ENCODE measurements at places on chromosomes 1 and 21.

DNA sequence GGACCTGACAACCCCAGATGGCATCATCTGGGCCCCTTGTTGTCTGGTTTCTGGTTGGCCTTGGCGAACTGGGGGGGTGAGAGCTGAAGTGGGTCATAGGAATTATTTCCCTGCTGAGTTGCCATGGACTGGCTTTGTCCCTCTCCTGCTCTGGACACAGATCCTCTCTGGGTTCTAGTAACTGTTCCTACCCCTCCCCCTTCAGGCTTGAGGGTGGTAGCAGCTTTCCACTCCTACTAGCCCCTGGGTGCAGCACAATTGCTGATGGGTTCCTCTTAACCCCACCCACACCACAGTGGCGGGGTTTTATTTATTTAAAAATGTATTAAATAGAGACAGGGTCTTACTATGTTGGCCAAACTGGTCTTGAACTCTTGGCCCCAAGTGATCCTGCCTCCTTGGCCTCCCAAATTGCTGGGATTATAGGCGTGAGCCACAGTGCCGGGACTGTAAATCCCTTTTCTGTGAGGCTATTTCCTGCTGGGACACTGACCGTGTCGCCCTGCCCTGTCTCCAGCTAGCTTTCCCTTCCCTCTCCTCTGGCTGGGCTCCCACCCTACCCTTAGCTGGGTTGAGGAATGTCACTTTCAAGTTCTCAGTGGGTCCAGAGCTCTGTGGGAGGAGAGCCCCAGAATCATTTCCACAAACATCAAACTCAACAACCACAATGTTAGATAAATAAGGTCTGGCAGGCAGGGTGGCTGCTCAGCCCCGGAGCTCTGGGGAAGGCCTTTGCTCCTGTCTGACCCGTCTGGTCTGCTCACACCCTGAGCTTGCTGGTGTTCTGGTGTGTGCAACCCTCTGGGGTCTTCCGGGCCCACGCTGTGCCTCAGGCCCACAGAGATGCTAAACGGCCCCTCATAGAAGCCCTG, 112.7 kb upstream of the WNT4 start:
- DNase-seq, result no peak

DNA sequence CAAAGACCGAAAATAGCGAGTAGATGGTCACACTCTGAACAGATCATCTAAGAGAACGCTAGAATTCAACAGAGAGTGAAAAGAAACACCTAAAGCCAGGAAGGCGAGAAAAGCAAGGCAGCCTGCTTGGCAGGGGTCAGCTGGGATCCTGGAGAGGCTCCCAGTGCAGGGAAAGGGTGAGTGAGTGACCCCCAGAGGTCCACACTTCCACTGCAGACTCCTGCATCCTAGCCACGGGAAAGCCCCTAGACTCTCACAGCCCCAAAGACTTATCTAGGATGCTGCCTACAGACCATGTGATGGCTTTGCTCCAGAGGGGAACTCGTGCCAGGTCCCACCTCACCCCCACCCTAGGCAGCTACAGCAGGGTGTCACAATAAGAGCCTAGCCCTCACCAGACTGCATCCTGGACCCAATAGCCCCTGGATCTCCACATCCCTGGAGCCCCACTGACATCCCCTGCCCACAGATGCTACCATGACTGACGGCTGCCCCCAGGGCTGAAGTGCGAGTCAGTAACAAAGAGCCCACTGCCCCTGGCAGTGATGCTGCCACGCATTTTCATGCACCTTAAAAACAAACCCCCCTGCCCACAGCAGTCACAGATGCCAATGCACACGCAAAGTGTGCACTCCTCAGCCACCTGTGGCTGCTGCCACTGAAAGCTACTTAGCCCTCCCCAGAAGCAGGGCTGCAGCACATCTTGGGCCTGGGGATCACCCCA, 62.2 kb downstream of the PSMG1 start:
- DNase-seq, result no peak

- DNase-seq, result no peak
These were observed 161.4 kb upstream of the ZRANB2 start for GRCh38 chr1:71242239-71242638.

GRCh38 chr21:32184485-32184884, 94.4 kb downstream of the MIS18A start:
- DNase-seq, result no peak

DNA sequence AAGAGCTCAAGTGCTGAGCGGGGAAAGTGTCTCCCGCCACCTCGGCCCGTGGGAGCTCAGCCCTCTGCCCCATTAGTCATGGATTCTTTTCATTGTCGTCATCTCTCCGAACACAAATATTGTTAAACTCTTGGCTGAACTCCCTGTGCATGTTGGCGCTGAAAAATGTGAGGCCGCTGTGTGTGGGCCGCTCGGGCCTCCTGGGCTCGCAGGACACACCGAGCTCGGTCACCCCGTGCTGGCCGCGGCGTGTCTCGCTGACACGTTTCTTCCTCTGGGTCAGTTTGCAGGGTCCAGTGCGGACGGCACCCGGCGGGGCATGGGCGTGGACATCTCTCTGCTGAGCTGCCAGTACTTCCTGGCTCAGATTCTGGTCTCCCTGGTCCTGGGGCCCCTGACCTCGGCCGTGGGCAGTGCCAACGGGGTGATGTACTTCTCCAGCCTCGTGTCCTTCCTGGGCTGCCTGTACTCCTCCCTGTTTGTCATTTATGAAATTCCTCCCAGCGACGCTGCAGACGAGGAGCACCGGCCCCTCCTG, 25.6 kb downstream of the SLC45A1 start:
- DNase-seq, result peak; percentile 72

- DNase-seq, result no peak
These were observed 20.8 kb upstream of the MACF1 start for GRCh38 chr1:39183503-39184353.

- DNase-seq, result no peak
These were observed 44.7 kb downstream of the FMN2 start for GRCh38 chr1:240136402-240136801.

GRCh38 chr1:179310721-179311120, 17.1 kb downstream of the SOAT1 start:
- DNase-seq, result no peak

- no peak for DNase-seq
These were observed 586.5 kb downstream of the NEGR1 start for GRCh38 chr1:71695821-71696220.

GRCh38 chr1:22817462-22817861, 106.8 kb downstream of the EPHB2 start:
- no peak for DNase-seq

DNA sequence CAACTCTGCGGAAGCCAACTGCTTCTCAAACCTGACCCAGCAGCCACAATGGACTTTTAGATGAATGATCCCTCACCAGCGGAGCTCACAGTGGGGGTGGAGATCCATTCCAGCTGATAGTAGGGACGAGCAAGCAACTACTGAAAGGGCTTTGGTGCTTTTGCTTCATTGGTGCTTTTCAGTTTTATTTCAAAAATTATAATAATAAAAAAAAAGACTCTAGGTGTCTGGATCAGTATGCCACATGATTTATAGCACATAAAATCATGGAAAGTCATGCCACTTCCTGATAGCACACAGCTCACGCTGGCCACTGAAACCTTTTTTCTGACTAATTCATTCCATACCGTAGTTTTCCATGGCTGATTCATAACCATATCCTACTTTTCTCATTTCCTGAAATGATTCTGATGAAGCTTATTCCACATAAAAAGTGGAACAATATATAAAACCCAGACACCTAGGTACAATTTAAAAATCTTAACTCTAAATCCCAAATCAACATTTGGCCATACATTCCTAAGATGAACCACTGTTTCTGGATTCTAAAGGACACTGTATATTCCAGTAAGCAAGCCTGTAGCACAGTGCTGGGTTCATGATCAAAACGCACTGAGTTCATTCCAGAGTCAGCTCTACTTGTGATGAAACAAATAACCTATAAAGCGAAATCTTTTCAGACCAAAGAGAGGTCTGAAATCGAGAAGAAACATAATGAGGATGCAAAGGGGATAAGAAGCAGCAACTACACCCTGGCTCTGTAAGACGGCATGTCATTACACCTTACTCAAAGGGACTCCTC, 41.3 kb upstream of the KCNE1 start:
- DNase-seq, result no peak

- DNase-seq, result no peak
These were observed 483.0 kb upstream of the DEPDC1 start for GRCh38 chr1:68979891-68980290.

GRCh38 chr21:33587792-33588484, 546 bp downstream of the DONSON start:
- DNase-seq, result no peak

GRCh38 chr1:66580081-66580480, 46.1 kb downstream of the SGIP1 start:
- DNase-seq, result no peak

GRCh38 chr1:60746278-60746791, 336.0 kb upstream of the NFIA start:
- DNase-seq, result peak; percentile 59

- no peak for DNase-seq
These were observed 15.2 kb upstream of the MYSM1 start for GRCh38 chr1:58715108-58715507.

DNA sequence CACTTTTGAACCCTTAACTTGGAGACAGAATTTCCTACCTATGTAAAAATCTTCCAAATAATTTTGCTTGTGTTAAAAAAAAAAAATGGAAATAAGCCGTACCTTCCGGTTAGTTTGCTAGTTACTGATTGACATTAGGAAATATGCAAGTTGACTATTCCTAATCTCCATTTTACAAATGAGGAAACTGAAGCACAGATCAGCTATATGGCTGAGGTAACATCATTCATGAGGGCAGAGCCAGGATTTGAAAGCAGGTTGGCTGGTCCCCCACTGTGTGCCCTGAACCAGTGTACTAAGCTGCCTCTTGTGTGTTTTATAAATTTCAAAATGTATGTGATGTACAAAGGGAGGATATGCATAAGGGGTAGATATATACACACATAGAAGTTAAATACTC, 29.6 kb downstream of the BACE2 start:
- DNase-seq, result no peak

DNA sequence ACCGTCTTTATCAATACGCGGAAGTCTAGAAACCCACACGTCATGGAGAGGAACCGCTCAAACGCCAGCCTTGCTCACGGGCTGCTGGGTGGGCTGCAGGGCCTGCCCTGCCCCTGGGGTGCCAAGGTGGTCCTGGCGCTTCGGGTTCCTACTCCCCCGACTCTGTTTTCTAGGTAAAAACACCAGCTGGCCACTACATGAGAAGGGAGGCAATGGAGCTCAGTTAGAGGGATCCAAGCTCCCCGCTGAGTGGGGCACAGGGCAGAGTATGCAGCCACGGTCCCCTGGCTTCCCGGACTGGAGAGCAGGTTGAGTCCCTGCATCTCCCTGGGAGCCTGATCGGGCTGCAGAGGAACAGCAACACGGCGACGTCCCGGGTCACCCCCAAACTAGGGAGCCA, 41.2 kb upstream of the RIPK4 start:
- DNase-seq, result no peak

- no peak for DNase-seq
These were observed 143.2 kb downstream of the PBX1 start for GRCh38 chr1:164702216-164702615.

- no peak for DNase-seq
These were observed 14.3 kb downstream of the OR2B11 start for GRCh38 chr1:247443641-247444040.

- DNase-seq, result no peak
These were observed 6.2 kb upstream of the TRIM45 start for GRCh38 chr1:117127795-117128194.

DNA sequence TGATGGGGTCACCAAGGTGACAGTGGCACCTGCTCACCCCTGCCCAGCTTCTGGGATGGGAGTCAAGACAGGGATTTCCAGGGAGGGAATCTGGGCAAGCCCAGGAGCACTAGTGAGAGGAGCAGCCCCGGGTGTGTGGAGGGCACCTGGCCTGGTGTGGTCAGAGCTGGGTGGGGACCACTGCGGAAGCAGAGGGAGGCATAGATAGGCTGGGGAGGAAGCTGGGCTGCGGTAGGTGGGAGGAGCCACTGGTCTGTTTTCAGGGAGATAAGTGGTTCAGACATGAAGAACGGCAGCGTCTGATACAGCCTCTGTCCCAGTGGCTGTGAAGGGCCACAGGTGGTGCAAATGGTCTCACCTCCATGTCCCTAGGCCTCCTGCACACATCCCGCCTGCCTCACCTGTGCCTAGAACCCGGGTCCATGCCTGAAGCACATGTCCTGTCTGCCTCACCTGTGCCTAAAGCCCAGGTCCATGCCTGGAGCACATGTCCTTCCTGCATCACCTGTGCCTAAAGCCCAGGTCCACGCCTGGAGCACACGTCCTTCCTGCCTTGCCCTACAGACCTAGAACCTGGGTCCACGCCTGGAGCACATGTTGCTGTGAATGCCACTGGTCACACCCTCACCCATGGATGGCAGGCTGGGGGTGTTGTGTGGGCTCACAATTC, 325.9 kb upstream of the AJAP1 start:
- DNase-seq, result no peak

DNA sequence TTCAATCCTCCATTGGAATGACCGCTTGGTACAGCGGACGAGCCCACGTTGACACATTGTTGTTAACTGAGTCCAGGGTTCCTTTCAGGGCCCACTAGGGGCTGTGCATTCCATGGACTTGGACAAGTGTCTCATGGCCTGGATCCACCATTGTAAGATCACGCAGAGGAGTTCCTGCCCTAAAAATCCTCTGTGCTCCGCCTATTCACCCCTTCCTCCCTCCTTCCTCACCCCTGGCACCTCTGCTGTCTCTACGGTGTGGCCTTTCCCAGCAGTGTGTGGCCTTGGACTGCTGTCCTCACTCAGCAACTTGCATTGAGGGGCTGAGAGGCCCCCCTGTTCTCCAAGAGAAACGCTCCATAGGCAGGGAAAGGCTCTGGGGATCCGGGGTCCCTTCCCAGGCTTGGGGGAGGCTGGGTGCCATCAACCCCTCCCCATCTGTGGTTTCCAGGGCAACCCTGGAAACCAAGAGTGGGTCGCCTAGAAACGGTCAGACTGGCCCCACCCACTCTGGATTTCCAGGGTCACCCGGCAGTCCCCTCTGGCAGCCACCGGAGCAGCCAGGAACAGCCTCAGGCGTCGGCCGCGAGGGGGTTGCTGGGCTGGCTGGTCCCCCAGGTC, 50.9 kb downstream of the MEGF6 start:
- no peak for DNase-seq

DNA sequence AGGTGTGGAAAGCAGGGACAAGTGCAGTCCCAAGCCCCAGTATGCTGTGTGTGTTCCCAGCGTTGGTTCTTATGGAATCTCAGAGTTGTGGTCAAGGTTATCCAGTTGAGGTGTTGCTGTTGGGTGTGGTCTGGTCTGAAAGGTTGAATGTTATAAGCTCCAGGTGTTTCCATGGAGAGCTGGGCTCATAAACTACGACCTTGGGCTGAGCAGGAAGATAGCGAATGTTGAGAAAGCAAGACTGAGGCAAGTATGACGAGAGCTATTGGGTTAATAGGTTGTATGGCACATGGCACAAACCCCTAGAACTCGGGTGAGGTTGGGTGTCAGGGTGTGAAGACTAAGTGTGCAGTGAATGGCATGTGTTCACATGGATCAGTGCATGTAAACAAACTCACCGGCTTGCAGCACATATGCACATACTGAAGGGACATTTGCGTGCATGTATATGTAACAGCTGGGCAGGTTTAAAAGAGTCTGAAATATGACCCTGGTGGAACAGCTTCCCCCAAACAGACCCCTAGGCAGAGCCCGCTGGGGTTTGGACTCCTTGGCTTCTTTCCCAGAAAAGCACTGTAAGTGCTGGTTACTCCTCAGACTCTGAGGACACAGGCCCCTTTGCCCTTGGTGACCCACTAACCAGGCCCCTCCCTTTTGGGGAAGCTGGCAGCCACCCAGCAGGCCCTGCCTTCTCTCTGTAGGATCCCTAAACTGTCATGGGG, 117.5 kb downstream of the NAV1 start:
- DNase-seq, result peak; percentile 32
